ENCODE measurements at places on chromosomes 7 and 10. TPM values are rescaled to one million over a fixed set of nuclear protein-coding genes. Genes with fewer than 3 reads are reported as not detected.

- no peak for DNase-seq
Observed at GRCh38 chr10:114762811-114763210, 58.8 kb upstream of the FHIP2A start.

- DNase-seq: no peak
Observed at GRCh38 chr7:3011211-3011852, 32.3 kb downstream of the CARD11 start.

GRCh38 chr7:55527307-55527706, 45.0 kb downstream of the VOPP1 start:
- DNase-seq: no peak

GRCh38 chr10:107415446-107415845, 250.9 kb upstream of the SORCS1 start:
- no peak for DNase-seq

GRCh38 chr7:136049117-136049516, 72.0 kb upstream of the MTPN start:
- no peak for DNase-seq

DNA sequence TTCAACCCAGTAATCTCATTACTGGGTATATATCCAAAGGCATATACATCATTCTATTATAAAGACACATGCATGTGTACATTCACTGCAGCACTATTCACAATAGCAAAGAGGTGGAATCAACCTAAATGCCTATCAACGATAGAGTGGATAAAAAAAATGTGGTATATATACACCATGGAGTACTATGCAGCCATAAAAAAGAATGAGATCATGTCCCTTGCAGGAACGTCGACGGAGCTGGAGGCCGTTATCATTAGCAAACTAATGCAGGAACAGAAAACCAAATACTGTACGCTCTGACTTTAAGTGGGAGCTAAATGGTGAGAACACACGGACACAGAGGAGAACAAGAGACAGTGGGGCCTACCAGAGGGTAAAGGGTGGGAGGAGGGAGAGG, 105.5 kb downstream of the SLC25A13 start:
- no peak for DNase-seq

DNA sequence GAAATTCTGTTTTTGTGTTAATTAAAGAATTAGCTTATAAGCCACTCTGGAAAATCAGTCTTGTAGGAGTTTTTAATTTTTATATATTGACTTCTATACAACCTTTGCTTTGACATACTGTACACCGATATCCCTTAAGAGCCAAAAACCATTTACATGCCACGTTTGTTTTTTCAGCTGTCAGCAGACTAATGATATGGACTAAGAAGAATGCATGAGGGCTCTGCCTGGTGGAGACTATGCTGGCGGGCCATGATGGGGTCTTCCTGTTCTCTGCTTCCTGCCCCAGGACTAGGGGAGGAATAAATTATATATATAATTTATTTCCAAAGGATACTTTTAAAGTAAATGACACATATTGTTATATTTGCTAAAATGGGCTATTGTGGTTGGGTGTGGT, 96.3 kb downstream of the CDK14 start:
- no peak for DNase-seq

DNA sequence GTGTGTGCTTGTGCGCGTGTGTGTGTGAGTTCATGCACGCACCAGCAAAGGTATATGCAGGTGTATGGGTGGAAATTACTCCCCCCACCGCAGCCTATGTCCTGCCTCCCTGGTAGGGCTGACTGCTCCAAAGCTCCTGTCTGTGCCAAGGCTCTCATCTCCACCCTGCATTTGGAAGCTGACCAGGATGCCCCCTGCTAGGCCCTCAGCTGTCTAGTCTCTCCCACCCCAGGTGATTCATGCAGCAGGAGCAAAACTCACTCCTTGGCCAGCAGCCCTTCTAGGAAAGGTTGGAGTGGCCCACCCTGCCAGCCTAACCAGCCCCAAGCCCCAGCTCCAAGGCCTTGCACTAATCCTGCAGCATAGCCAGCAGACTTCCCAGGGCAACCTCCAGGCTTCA, 148.4 kb downstream of the GRID1 start:
- no peak for DNase-seq

GRCh38 chr10:51301644-51302043, 227.4 kb downstream of the PRKG1 start:
- no peak for DNase-seq

DNA sequence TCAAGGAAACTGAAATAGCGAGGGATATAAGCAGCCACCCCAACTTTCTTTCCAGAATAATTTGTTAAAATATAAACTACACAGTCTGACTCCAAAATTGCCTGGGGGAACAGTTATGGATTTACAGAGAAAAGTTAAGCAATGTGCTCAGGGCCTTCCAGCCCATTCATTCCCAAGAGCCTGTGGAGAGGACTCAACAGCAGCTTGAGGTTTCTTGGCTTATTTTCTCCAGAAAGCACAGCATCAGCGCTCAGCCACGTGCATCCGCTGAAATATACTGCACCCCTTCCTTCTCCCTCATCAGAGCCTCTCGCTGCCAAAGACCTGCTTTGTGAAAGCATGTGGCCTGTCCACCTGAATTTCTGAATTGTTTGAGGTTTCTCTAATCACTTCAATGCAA, 375.2 kb upstream of the VWC2 start:
- DNase-seq: no peak

- no peak for DNase-seq
Observed at GRCh38 chr7:27167916-27168264, 2.6 kb upstream of the HOXA9 start.

DNA sequence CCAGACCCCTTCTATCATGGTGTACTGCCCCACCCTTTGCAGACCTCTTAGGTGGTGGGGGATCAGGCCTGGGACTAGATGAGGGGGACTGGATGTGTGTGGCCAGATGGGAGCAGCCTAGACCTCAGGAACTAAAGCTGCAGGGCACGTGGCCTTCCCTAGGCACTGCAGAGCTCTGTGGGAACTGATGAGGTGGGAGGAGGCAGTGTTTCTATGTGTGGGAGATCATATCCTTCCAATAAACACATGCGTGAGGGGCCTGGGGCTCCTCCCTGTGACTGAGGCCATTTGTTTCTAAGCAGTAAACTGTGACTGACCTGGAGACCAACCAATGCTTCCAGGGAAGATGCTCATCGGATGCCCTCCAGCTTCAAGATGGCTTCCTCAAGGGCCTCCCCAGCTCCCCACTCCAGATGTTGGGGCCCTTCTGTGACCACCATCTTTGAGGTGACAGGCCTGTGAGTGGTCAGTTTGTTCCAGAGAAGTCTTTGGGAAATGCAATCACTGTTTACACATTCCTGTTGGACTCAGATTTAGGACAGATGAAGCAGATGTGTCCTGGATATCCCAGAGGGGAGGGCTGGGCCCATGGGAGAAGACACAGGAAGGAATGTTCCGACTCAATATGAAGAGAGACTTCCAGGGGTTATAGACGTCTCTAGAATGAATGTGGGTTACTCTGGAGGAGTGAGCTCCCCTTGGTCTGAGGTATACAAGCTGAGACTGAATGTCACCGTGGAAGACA, 23.6 kb upstream of the ZCCHC24 start:
- no peak for DNase-seq

DNA sequence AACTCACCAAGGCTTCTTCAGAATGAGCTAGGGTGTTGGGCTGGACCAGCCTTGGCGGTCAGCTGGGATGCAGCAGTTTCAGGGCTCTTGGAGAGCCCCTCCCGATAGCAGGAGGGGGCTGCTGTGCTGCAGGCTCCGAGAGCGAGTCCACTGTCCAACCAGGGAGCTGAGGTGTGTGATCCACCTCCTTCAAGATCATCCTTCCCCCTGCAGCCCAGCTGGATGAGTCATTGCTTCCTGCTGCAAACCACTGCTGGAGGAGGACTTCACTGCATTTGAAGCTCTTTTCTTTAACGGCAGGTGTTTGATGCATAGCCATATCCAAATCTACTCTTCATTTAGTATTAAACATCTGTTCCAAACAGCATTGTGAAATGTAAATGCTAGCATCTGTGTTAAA, 54.2 kb upstream of the EBF3 start:
- DNase-seq: no peak

- DNase-seq: no peak
Observed at GRCh38 chr7:139990142-139990535, 72.6 kb downstream of the PARP12 start.

DNA sequence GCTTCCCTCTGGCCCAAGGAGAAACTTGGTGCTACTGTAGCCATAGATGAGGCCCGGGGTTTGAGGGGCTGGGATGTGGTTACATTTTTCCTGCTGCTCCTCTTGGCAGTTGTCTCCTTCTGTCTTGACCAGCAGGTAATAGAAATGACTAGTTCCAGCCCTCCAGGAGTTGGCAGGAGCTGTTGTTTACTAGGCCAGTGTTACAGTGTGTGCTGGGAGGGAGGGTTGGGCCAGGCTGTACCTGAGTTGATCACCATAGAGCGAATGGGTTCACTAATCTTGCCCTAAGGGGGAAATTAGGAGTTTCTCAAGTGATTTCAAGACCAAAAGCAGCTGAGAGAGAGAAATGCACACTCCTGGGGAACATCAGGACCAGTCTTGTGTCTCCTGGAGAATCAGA, 34.9 kb downstream of the PAX2 start:
- no peak for DNase-seq

DNA sequence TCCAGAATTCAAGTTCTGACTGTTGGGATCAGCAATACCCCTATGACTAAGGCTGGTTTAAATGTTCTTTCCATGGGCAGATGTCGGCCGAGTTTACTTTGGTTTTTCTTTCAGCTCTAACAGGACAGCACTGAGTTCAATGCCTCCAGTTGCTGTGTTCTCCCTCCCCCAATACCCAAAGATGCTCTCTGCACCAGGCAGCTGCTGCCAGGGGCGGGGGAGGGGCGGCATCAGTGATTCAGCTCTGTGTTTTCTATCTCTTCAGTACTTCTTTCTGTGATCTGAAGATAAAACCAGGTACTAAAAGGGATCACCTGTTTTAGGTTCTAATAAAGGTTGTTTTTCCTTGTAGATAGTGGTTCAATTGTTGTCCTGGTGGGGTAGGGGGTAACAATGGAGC, 576.7 kb upstream of the POT1 start:
- DNase-seq: no peak

DNA sequence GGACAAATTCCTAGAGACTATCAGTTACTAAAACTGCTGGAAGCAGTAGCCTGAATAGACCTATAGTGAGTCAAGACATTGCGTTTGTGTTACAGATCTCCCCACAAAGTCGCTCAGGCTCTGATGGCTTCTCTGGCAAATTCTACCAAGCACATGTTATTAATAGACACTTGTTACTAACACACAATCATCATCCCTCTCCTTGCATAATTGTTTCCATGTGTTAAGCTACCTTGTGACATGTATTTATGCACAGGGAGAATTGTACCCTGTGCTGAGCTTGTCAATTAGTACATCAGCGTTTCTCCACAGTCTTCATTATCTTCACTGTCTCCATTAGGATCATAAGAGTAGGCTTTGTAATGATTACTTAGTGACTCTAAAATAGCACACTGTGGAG, 31.2 kb downstream of the DYNC2I1 start:
- DNase-seq: no peak

DNA sequence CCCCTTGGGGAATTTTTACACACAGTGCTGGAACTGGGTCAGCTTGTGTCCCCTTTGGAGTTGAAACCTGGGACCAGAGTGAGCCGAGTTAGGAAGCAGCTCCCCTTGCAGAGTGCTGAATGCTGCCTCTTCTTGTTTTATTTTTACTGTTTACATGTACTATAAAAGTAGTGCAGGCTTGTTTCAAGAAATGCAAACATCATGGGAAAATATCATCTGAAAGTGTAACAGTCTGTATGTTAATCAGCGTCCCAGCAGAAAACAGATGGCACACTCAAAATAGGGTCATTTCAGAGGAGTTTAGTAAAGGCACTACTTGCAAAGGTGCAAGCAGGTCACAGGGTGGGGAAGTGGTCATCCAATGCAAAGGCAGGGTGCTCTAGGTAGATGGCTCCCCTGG, 30.1 kb downstream of the CXCL12 start:
- no peak for DNase-seq

- DNase-seq: no peak
Observed at GRCh38 chr10:129459762-129460539, 7.1 kb upstream of the MGMT start.

DNA sequence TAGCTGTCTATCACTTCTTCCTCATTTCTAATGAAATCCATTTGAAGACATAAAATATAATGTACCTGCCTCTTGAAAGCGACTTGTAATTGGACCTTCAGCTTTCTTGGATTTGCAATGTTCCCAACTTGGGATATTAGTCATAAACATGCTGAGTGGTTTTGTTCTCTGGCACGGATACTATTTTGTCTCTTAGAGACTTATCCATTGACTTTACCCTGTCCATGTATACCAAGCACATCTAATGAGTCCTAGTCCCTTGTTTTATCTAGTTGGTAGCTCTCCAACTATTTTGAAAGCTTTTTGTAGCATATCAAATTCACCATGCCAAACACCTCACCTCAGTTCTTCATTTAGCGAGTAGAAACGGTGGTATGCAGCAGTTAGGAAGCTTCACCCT, 18.9 kb downstream of the PLEKHS1 start:
- DNase-seq: no peak

The SFTPD gene
- 0.96 TPM for total RNA-seq

The SLC16A9 gene
- total RNA-seq: 0.95 TPM

The GAD2 gene
- total RNA-seq: not detected

The MMD2 gene
- total RNA-seq: not detected

The SLC26A3 gene
- not detected for total RNA-seq

The GOLGA7B gene
- 1.6 TPM for total RNA-seq

The CALY gene
- total RNA-seq: not detected

The PPP1R9A gene
- total RNA-seq: 16.5 TPM

The AKR1E2 gene
- 8.9 TPM for total RNA-seq

The NME8 gene
- total RNA-seq: not detected
